ENCODE measurements at places on chromosomes 5 and 9.

- DNase-seq, result no peak
Measured at GRCh38 chr9:89553451-89554010, 51.3 kb upstream of the GADD45G start.

DNA sequence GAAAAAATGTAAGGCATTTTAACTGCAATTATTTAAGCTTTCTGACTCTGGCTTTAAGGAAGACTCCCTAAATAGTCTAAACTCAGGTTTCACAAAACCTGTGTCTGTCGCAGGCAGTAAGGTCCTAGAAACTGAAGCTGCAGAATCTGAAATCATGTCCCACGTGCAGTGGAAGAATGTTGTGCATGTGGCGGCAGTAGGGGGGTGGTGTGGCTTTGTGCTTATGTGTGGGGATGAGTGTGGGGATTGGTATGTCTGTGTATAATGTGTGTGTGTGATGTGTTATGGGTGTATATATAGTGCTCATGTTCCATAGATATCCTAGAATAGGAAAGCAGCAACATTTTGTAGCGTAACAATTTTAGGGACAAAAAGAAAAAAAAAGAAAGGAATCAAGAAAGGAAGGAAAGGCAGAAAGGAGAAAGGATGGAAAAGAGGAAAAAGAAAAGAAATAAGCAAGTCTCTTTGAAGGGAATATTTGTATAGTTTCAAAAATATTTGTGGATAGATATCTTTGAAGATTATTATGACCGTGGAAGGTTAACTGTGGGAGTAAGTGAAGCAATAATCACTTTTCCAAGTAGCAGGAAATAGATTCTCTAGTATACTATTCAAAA is 6.6 kb downstream of the ANKDD1B start:
- DNase-seq, result no peak

DNA sequence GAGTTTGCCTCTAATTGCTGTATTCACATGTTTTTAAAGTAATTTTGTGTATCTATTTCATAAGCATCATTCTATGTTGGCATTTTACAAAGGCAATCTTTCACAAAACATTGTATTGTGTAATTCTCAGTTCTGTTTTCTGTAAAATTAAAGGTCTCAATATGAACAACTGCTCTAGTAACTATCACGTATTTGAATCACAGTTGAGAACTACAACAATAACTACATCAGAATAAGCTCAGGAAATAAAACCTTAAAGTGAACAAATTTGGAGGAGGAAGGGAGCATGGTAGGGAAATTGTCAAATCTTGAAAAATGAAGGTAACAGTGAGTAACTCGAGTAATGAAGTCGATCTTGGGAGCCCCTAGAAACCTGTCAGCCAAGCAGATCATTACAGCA is 22.5 kb upstream of the CAMK4 start:
- no peak for DNase-seq

- no peak for DNase-seq
Measured at GRCh38 chr9:34830068-34830467, 120.1 kb upstream of the CCL21 start.

- no peak for DNase-seq
Measured at GRCh38 chr5:175436359-175436758, 7.6 kb downstream of the DRD1 start.

DNA sequence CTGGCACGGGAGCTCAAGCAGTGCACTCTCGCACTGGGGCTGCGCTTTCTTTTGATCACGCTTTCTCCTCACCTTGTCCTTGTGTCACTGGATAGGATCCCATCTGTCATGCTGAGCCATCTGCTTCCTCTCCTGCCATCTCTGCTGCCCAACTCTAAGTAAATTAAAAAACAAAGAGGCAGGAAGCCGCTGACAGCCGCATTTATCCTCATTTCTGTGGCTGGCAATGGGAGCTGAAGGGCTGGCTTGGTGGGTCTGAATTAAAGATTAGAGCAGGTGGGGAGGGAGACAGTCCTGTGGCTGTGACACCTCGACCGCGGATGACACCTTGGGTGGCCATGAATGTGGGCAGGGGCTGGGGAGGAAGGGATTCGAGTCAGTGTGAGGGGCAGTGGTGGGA is 159.2 kb upstream of the ALDH1B1 start:
- no peak for DNase-seq

- DNase-seq, result no peak
Measured at GRCh38 chr9:130775336-130775991, 59.6 kb upstream of the ABL1 start.

- DNase-seq, result no peak
Measured at GRCh38 chr9:94607423-94607691, 13.7 kb upstream of the FBP2 start.

DNA sequence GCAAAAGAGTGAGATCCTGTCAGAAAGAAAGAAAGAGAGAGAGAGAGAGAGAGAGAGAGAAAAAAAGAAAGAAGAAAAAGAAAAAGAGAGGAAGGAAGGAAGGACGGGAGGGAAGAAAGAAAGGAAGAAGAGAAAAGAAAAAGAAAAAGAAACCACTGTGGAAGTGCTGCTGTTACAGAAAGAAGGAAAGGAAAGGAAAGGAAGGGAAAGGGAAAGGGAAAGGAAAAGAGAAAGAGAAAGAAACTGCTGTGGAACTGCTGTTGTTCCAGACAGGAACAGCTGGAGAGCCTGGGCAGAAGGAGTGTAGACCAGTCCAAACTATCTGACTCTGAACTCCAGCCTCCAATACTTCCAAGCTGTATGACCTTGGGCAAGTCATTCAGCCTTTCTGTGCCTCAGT is 220.7 kb upstream of the WWC1 start:
- DNase-seq, result no peak

DNA sequence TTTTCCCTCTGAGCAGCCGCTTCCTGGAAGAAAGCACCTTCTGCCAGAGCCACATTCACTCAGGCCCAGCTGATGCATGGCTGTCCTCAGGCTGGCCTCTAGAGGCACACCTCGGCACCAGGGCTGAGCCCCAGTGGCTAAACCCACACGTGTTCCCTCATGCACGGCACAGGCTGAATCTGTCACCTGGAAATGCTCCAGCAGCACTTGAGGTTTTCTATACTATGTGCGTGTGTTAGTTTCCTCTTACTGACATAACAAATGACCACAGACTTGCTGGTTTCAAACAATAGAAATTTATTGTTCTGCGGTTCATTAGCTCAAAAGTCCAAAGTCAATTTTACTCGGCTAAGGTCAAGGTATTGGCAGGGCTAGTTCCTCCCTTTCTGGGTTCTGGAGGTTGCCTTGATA is 141.4 kb downstream of the LRRC70 start:
- no peak for DNase-seq

- no peak for DNase-seq
Measured at GRCh38 chr5:178387856-178388190, 155.2 kb upstream of the PHYKPL start.

- DNase-seq, result no peak
Measured at GRCh38 chr9:27184556-27185351, 75.7 kb downstream of the TEK start.

- DNase-seq, result no peak
Measured at GRCh38 chr5:167358868-167359492, 932.5 kb upstream of the WWC1 start.

DNA sequence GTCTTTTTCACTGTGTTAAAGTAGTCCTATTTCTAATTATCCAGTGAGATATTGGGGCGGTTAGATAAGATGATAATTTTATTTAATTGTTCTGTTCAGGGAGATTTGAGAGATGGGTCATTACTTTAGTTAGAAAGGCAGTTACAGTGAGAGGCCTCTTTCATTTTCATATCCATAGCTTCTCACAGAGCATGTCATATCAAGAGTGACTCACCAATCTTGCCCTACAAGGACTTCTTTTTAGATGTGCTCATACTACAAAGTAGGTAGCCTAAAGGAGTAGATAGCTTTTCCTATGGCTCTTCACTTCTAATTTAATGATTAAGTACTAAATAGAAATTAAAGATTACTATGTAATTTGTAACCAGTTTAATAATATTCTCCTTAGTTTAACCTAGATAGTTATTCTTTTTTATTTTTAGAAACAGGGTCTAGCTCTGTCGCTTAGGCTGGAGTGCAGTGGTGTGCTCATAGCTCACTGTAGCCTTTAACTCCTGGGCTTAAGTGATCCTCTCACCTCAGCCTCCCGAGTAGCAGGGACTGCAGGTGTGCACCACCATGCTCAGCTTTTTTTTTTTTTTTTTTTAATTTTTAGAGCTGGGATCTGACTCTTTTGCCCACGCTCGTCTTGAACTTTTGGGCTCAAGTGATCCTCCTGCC is 71.0 kb downstream of the FER start:
- DNase-seq, result no peak

GRCh38 chr5:624951-625230 is 12.8 kb downstream of the CEP72 start:
- no peak for DNase-seq

DNA sequence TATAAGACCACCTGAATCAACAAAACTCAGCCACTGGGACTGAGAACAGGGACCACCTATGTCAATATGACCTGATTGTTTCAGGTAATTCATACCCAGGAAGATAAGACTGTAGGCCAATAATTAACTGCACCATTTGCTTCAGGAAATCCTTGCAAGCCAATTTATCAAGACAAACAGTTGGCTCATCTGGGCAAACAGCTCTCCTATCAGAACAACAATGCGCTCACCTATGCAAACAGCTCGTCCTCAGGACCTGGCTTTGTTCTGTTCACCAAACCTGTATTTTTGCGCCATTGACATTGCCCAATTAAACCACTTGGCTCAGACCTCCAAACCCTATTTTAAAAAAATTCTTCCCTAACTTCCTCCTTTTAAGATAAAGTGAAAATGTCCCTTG is 92.3 kb upstream of the MARCHF11 start:
- no peak for DNase-seq

DNA sequence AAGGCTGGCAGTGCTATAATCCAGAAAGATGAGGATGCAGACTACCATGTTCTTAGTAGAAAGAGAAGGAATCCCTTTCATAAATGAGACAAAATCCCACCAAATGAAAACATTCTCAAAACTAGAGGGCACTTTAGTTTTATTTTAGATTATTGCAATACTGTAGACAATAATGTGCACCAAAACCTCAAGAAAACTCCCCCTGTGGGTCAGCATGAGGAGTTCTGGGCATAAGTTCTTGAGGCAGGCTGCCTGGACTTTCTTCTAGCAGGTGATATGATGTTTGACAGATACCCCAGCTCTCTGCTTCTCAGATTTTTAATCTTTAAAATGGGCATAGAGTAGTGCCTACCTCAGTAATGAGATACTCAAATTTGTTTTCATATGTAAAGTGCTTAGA is 196.3 kb upstream of the CTNND2 start:
- no peak for DNase-seq

DNA sequence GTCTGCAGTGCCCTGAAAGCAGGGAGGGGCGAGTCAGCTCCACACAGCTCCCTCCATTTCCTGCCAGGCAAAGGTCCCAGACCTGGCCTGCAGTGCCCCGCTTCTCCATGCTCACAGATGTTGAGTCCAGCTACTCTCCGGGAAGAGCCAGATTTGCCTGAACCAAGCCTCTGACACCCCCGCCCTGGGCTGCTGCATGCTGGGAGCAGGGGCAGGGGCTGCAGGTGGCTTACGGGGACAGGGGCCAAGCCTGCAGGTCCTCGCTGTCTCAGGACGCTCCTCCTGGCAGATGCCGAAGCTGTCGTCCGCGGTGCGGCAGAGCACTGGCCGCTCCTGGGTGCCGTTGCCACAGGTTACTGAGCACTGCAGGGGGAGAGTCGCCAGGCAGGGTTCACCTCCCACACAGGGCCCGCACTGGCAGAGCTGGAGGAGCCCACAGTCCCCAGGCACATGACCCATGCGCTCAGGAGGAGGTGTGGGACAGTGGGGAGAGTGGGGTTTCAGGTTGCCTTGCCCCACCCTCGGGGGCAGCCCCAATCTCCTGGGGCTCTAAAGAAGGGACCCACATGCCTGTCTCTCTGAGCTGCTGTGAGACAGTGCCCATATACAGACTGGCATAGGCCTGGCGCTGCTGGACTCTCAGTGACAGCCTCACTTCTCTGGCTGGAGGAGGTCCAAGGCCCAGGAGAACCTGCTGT is 62.4 kb downstream of the ZNF354C start:
- no peak for DNase-seq

- DNase-seq, result no peak
Measured at GRCh38 chr5:52983731-52984636, 5.2 kb upstream of the ITGA2 start.

DNA sequence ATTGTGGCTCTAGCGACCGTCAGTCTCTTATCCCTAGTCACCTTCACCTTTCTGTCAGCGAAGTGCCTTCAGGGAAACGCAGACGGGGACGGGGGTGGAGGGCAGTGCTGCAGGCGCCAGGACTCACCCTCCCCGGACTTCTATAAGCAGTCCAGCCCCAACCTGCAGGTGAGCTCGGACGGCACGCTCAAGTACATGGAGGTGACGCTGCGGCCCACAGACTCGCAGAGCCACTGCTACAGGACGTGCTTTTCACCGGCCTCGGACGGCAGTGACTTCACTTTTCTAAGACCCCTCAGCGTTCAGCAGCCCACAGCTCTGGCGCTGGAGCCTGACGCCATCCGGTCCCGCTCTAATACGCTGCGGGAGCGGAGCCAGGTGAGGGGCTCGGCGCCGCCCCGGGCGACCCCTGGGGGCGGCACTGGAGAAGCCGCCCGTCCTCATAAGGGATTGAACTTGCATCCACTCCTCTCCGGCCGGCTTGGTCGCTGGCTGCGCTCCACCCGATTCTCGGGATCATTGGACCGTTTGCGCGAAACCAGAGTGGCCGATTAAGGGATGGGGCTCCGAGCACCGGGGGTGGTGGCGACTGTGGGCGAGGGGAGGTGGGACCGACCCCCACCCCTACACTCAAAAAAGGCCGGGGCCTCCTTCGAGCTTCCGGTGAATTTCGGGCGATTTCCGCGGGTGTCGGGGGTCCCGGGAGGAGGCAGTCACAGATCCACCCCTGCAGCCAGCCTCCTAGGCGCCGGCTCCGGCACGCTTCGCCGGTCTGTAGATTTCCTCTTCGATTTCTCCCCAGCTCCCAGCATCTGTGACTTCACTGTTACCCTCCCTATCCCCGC is 2.7 kb downstream of the PCDHGC5 start:
- no peak for DNase-seq

DNA sequence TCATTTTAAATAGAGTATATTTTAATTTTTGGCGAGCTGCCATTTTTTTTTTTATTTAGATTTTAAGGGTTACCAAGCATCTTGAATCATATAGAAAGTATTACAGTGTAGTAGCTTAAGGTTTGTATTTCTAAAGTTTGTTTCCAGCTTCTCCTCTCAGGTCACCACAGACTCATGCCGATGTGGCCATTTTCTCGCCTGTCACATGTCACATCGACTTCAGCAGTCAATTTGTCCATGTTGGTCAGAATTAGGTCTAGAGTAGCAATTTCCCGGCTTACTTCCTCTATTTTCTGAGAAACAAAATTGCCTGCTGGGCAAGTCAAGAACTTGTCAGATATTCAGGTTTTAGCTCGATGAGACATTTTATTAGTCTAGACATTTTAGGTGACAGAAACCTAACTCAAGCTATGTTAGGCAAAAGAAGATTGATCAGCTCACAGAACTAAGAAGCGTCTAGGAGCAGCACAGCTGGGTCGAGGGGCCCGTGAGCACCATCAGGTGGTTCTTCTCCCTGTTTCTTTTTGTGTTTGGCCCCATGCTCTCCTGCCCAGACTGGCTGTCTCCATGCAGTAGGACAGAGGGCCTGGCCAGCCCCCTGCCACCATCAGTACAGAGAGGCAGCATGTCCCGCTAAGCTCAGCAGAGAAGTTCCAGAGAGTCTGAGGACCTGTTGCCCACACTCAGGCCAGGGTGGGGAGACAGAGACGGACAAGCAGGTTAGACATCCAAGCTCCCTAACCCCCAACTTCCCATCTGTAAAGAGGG is 48.4 kb upstream of the AFAP1L1 start:
- DNase-seq, result no peak

GRCh38 chr5:87829217-87829551 is 416.5 kb upstream of the CCNH start:
- no peak for DNase-seq

- no peak for DNase-seq
Measured at GRCh38 chr5:170388818-170389549, at the start of gene KCNMB1. KCNMB1 (minus strand) TSS chr5:170389367; CDS start chr5:170385447, 3,920 bp downstream.

GRCh38 chr5:157511651-157512644 is 51.9 kb downstream of the NIPAL4 start:
- no peak for DNase-seq
